Smooth muscle cell of bladder (primary cell): ENCODE measurements at places on chromosomes 3 and 15. TPM values are rescaled to one million over a fixed set of nuclear protein-coding genes. Genes with fewer than 3 reads are reported as not detected.

The SHF gene
- total RNA-seq, result 2.0 and 2.8 TPM in 2 replicates

The MB21D2 gene
- 11.2 and 11.9 TPM in 2 replicates for total RNA-seq

The RAD51 gene
- total RNA-seq, result 1.4 and 1.6 TPM in 2 replicates

The DNASE1L3 gene
- 0.18 TPM in 1 of 2 replicates, not detected in the other for total RNA-seq

The POLQ gene
- 1.8 and 2.4 TPM in 2 replicates for total RNA-seq

The ANKRD34C gene
- total RNA-seq, result not detected in 2 replicates
